Activated T-cell treated with anti-CD3 and anti-CD28 coated beads, Interleukin-2, amount 50 U/mL, for 24 hours (primary cell): ENCODE measurements at places on chromosomes 13 and 19.

GRCh38 chr13:38415233-38415632 is 65.6 kb downstream of the UFM1 start:
- DNase-seq, result no peak

- peak; percentile 5 for DNase-seq
Measured at GRCh38 chr13:51825165-51825592, 19.8 kb downstream of the TMEM272 start.

GRCh38 chr13:88464851-88465250 is 793.7 kb downstream of the SLITRK5 start:
- DNase-seq, result no peak

GRCh38 chr13:50840284-50840683 is 3.2 kb downstream of the DLEU7 start:
- no peak for DNase-seq

DNA sequence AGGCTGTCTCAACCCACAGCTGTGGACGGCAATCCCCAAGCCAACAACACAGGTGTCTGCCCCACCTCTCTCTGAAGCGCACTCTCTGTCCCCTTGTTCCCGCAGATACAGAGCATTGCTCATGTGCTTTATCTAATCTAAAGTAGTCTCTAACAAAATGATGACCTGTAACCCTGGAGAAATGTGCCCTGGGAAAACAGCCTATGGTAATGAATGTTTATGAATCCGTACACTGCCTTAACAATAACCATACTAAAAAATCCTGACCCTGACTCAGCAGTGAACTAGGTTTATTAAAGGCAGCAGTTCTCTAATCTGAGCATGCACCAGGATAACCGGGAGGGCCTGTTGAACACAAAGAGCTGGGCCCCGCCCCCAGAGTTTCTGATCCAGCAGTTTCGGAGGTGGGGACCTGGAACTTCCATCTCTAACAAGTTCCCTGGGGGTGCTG is 50.7 kb upstream of the SLC15A1 start:
- no peak for DNase-seq

GRCh38 chr13:70668293-70668692 is 560.0 kb upstream of the KLHL1 start:
- DNase-seq, result no peak

DNA sequence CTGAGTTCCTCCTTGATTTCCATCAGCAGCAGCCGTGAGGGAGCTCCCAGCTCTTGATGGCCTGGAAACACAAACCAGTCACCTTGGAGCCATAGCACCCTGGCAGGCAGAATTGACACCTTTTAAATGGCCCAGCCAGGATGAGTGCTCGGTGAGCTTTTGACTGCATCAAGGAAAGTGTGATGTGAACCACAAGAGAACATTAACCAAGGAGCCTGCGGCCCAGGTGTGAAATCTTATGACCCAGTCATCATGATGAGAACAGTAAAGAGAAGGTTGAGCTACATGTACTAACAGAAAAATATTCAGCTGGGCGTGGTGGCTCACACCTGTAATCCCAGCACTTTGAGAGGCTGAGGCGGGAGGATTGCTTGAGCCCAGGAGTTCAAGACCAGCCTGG is 22.8 kb downstream of the SUGP2 start:
- DNase-seq, result no peak

- no peak for DNase-seq
Measured at GRCh38 chr13:96984051-96984508, 10.2 kb downstream of the OXGR1 start.

GRCh38 chr13:47239025-47239424 is 342.2 kb upstream of the HTR2A start:
- DNase-seq, result no peak
